Stimulated activated CD4-positive, alpha-beta T cell treated with anti-CD3 and anti-CD28 coated beads, Interleukin-4, amount 100 ng/mL, for 1 hour (primary cell): ENCODE measurements at places on chromosomes 7 and 10.
A peak's percentile ranks its signal among the peaks of the same experiment; 100 is the strongest.

DNA sequence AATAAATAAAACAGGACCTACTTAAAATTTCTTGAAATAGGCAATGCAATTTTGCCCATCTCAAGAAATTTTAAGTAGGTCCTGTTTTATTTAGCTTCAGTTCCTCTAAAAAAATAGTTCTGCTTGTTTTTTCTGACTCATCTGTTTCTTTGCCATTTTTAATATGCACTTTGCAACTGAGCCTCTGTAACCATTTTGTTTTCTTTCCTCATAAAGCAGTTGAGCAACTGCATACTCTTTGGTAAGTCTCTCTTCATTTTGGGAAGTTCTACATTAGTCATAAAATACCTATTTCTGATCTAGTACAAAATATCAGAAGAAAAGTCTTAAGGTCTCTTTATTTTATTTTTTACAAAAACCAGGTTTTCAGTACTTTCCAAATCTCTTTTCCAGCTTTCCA is 18.0 kb downstream of the TAS2R40 start:
- DNase-seq = no peak

DNA sequence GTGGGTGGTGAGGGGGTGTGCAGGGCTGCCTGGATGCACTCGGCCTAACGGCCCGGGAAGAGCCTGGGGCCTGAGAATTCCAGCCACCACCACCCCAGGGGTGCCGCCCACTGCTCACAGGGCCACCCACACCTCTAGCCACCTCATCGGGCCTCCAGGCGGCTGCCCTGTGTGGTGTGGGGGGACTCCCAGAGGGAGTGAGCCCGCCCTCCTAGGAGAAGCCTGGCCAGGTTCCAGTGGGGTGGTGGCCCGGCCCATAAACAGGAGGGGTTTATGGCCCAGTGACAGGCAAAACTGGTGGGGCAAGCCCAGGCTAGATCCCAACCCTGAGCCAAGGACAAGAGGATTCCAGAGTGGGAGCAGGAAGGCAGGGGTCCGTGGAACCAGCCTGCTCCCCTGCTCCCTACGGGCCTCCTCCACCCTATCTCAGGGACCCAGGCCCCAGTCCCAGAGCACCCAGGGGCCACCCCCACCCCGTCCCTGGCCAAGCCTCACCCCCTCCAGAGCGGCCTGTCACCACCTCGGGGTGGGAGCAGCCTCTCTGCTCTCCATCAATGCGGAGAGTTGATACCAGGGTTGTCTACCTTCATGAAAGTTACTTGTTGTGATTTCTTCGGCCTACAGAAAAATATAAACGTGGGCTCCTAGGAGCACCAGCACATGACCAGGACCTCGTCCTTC is 20.2 kb upstream of the PDGFA start:
- no peak for DNase-seq

DNA sequence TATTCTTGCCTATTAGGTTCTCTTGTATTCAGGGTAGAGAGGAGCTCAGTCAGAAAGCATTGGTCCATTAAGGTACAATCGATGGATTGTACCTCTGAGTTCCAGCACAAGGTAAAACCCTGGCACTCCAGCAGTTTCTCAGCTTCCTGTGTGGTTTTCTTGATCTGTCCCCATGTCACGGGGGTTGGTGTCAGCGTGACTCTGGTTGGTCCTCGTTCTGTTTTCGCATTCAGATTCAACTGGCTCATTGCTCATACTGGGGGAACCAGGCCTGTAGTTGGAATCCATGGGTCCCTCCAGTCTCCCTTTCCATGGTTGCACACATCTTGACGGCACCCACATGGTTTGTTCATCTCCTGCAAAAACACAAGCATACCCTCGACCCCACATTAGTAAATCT is 32.7 kb upstream of the RASGEF1A start:
- peak; percentile 44 for DNase-seq

DNA sequence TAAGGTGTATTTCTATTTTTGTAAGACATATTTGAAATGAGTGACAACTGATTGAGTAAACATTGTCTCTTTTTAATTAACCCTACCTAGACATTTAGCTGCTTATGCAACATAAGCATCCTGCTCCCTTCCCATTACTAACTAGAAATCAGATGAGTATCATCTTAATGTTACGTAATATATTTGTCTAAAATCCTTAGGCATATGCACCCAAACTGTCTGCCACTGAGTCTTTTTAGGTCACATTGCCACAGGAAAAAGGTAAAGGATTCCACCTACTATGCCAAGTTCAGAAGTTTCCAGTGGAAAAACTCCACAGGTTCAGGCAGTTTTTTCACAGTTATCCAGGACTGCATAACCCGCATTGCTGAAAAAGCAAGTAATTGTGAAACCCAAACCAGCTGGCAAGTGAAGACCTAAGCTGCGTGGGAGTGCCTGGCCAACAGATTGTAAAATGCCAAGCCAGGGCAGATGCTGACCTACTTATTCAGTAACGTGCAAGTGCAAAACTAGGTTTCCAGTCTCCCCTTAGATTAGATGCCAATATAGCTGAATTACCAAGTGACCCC is 983.7 kb downstream of the GATA3 start:
- DNase-seq = no peak

DNA sequence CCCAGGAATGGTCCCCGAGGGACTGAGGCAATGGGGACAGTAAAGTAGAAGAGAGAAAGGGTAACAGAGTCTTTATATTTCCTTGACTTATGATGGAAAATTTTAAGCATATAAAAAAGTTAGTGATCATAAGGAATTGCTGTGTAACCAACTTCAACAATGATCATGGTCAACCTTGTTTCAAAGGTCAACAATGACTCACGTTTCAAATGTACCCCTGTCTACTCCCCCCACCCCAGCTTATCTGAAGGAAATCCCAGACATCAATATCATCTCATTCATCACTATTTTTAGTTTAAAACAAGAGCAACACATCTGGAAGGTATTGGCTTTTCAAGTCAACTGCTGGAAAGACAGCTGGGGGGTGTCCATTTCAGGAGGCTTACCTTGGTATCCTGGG is 92.9 kb downstream of the SMURF1 start:
- no peak for DNase-seq

DNA sequence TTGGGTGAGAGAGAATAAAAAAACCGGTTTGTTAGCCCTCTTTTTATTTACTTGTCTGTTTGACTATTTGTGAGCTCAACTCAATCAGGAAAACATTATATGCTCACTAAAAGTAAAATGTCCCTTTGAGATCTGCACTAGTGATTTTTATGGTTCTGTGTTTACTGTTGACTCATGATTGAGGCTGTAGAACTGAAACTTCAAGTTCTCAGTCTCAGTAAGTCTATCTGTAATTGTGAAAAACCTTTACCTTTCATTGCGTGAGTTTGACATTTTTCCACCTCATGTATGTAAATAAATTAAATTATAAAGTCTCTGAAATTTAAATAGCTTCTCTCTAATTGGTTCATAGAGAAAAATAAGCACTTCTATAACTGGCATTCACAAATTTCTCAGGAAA is 17.0 kb upstream of the CASD1 start:
- DNase-seq = no peak

- DNase-seq = no peak
Measured at GRCh38 chr7:40221836-40222235, 87.0 kb downstream of the SUGCT start.

DNA sequence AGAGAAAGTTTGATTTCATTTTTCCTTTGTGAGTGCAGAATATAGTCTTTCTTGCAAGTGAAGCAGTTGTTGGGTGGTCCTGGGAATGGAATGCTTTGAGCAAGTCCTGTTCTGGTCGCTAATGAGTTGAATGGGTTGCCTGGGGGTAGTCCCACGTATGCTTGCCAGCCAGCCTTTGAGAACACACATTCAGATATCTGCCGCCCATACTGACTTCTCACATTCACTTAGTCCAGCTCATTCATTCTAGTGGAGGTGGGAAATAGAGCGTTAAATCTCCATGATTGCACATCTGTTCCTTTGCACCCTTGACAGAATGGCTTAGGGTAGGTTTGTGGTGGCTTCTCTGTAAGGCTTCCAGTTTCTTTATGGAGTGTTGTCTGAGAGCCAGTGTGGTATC is 256.6 kb downstream of the SORCS3 start:
- DNase-seq = no peak

DNA sequence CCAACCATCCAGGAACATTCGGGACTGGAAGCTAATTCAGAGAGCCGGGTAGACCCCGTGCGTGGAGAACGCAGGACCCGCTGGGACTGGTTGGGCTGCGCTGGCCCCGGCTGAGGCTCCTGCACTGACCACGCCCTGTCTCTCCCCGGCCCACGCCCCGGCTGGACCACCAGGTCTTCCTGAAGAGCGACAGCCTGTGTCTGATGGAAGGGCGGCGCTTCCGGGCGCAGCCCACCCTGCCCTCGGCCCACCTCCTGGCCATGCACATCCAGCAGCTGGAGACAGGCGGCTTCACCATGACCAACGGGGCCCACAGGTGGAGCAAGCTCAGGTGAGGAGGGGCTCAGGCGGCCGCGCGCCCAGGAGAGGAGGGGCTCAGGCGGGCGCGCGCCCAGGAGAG is 10.2 kb upstream of the UTF1 start:
- no peak for DNase-seq

DNA sequence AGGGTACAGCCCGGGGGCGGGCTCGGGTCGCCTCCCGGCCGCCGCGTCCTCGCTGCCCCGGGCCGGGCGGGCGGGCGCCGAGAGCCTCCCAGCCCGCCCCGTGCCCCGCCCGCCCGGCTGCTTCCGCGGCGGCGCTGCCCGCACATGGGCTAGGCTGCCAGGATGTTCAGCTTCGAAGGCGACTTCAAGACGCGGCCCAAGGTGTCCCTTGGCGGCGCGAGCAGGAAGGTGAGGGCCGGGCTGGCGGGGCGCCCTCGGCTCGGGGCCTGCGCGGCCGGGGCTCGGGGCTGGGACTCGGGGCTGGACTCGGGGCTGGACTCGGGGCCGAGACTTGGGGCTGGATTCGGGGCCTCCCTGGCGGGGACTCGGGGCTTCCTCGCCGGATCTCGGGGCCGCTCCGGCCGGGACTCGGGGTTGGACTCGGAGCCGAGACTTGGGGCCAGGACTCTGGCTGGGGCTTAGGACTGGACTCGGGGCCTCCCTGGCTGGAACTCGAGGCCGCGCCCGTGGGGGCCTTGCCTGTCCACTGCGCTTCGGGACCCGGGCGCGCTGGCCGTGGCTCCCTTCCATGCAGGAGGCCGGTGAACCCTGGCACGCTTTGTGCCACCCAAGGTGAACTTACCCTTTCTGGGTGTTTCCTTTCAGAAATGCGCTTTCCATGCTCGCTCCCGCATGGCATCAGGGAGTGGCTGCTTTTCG is 534 bp downstream of the UBE3C start:
- DNase-seq = peak; percentile 59

DNA sequence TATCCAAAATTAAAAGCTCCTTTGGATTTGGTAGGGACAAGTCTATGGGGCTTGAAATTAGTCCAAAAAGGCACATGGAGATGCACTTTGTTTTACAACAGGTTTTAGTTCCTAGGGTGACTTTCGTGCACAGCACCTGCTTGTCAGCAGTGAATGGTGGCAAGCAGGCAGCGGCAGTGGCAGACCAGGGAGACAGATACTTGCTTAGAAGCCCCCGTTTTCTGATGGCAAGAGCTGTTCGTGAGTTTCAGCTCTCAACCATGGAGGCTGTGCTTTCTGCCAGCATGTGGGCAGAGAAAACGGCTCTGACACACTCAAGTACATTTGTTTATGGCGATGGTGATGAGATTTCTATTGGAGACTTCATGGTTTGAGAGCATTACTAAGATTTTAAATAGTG is 61.7 kb upstream of the SHH start:
- no peak for DNase-seq

- DNase-seq = no peak
Measured at GRCh38 chr7:53022893-53023292, 12.5 kb upstream of the POM121L12 start.

GRCh38 chr10:43415544-43415943 is 6.6 kb upstream of the HNRNPF start:
- no peak for DNase-seq

GRCh38 chr7:155009570-155010157 is 6.7 kb upstream of the PAXIP1 start:
- DNase-seq = peak; percentile 30

- no peak for DNase-seq
Measured at GRCh38 chr7:133051066-133051465, 30.8 kb downstream of the CHCHD3 start.

DNA sequence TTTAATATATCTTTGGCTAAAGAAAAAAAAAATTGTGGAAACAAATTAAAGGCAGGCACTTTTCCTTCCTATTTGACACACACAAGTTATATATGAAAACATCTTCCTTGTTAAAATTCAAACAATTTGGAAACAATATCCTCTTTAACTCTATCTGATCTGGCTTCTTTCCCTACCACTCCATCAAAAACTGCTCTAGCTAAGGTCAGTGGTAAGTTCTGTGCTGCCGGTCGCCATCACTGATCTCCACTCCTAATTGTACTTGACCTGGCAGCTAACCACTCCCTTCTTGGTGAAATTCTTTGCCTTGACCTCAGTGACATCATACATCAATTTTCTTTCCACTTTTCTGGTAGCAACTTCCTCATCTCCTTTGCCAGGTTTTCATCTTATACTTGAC is 47.9 kb upstream of the MRLN start:
- no peak for DNase-seq

DNA sequence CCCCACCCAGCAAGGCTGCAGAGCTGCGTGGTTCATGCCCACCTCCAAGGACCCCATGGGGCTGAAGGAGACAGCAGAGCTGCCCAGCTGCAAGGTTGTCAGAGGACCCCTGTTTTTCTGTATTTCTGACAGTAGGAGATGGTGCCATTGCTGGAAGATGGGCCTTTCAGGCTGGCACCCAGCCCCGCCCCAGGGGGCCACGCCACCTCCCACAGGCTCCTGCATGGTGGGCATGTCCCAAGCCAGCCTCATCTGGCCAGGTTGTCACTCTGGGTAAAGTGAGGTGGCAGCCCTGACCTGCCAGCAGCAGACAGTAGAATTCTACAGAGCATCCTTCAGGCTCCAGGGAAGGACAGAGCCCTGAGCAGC is 75.5 kb upstream of the RET start:
- DNase-seq = no peak

DNA sequence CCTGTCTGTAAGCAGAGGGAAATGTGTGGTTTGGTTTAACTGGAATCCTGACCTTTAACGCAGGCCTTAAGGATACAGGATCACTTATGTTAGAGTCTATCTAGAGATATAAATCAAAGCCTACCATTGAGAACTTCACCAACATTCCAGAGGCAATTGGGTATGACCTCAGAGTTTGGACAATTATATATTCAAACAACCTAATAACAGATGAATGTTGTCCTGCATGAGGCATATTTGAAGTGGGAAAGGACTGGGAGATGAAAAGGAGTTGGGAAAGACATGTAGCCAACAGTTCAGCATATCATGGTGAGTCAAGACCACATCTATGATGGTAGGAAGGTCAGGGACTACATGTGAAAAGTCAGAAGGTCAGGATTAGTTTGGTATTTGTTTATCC is 274.2 kb downstream of the DOCK4 start:
- no peak for DNase-seq

DNA sequence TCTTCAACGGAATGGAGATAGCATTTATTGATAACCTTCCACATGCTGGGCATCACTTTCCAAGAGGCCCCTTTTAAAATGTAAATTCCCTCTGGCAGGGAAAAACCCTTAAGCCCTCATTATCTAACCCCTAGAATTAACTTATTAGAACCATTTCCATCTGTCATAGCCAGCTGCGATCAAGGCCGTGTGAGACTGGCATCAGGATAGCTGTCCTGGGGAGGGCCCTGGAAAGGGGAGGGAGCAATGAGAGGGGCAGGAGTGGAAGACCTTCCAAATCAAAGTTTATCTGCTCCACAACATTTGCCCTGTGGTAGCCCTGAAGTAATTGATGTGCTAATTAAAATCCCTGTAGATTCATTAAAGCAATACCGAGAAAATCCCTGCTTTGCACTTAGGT is 45.0 kb upstream of the JAZF1 start:
- DNase-seq = no peak
